ENCODE measurements at places on chromosomes 4 and X.

DNA sequence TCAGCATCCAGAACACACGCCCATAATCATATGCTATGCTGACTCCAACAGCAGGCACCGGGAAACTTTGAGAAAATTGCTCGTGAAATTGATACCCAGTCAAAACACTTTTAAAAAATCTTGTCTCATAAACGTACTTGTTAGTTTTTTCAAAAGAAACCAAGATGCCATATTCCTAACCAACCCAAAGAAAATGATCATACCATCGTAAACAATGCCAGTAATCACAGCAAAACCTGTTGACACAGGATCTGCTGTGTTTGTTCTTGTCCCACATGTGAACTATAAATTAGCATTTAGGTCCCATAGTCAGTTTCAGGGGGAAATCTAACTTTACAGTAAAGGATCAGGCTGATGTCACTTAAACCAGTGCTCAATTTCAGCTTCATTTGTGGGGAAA, 23.0 kb downstream of the PRSS12 start:
- DNase-seq, result no peak

DNA sequence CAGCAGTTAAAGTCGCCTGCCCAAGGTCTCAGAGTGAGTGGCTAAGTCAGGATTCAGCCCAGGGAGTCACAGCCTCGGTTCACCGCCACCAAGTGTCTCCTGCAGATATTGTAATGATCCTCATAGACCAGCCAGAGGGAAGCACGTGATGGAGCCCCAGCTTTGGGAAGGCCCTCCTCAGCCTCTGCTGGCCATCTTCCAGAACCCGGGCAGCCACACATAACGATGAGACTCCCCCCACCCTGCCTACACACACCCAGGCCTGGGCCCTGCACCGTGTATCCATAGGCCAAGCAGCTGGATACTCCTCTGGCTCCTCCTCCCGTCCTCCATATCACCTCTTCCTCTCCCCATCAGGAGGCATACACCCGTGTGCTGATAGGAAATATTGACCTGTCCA, 19.6 kb upstream of the SASH3 start:
- no peak for DNase-seq

DNA sequence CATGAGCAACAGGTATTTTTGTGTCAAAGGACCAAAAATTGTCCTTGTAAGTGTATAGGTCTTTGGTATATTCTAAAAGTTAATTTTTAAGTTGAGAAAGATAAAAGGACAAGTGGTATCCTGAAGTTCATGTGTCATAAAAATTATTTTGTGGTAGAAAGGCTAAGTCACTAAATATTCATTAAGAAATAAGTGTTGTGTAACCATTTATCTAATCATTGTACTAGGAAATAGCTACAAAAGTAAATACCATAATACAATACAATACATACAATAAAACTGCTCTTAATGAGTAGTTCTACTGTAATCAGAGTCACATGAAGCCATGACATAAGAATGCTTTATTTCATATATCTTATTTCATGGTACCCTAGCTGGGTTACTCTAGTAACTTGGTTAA, 82.5 kb upstream of the ATOH1 start:
- DNase-seq, result no peak

DNA sequence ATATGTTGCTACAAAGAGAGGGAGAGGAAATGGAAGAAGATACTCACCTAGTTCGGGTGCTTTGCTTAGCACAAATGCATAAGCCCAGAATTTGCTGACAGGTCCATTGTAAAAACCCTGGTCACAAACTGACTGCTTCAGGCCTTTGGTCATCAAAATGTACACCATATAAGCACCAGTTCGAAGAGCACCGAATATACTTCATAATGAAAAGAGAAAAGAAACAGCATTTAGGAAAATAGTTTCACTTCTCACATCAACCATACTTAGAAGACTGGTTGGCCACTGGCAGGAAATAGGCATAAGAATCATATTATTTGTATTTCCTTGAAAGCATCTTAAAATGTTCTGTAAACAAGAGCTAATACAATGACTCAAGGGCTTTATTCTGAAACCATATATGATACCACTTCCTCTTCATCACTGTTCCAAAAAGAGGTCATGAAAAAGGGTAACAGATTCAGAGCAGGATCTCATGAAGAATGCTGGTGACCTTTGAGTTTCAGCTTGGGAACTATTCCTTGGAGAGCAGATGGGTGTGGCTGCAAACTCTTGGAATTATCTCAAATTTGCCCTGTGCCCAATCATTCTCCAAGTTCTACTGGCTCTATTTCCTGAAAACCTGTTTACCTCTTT, 138.7 kb downstream of the ELOVL6 start:
- no peak for DNase-seq

DNA sequence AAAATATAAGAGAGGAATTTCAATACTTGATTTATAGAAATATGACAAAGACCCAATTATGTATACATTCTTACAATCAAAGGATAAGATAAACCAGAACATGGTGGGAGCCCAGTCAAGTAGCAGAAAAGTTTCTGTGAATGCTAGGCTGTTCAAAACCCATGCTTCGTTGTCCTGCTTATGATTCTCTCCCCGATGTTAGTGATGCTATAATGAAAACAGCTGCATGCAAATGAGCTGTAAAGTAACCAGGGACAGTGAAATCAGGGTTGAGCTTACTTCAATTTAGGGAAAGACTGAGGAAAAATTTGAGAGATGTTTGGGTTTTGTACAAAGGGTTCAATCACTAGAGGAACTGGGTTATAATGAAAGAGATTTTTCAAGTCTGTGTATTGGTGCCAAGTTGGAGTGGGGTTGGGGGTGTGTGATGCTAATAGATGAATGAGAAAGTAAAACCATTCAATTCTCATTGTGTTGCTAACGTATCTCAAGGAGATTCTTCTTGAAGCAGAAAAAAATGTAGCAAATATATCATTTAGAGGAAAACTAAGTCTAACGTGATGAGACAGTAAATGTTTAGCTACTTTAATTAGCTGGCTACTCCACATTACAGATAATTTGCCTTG, 59.3 kb upstream of the PPP1R2C start:
- no peak for DNase-seq

DNA sequence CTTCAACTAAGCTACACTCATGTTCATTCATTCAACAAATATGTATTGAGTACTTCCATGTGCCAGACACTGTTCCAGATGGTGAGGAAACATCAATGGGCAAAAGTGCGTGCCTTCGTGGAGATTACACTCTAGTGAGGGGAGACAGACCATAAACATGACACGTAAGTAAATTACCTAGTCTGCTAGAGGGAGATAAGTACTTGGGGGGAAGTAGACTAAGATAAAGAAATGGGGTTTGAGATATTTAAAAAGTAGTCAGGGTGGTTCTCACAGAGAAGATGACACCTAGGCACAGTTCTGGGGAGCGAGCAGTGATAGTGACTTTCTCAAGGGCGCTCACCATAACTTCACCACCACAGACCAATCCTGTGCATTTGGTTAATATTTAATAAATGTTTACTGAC, 11.7 kb downstream of the JCHAIN start:
- no peak for DNase-seq

DNA sequence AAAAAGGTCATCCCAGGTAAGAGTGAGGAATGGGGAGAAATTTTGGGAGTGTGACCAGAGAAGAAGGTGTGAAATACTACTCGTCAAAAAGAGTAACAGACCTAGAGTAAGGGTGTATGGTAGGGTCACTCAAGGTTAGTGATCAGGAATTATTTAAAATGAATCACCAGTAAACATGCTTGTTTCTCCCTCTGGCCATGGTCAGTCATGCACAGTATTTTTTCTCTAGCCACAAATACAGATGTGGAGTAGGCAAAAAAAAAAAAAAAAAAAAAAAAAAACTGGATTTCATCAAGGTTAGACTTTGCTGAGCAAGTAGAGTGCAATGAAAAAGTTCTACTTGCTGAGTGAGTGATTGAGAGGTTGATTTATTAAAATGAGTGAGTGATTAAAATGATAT, 34.2 kb upstream of the SLIT2 start:
- no peak for DNase-seq

GRCh38 chrX:15908603-15909290, 54.1 kb upstream of the AP1S2 start:
- no peak for DNase-seq

GRCh38 chrX:46446727-46447378, 98.4 kb downstream of the ZNF674 start:
- DNase-seq, result peak; percentile 91

DNA sequence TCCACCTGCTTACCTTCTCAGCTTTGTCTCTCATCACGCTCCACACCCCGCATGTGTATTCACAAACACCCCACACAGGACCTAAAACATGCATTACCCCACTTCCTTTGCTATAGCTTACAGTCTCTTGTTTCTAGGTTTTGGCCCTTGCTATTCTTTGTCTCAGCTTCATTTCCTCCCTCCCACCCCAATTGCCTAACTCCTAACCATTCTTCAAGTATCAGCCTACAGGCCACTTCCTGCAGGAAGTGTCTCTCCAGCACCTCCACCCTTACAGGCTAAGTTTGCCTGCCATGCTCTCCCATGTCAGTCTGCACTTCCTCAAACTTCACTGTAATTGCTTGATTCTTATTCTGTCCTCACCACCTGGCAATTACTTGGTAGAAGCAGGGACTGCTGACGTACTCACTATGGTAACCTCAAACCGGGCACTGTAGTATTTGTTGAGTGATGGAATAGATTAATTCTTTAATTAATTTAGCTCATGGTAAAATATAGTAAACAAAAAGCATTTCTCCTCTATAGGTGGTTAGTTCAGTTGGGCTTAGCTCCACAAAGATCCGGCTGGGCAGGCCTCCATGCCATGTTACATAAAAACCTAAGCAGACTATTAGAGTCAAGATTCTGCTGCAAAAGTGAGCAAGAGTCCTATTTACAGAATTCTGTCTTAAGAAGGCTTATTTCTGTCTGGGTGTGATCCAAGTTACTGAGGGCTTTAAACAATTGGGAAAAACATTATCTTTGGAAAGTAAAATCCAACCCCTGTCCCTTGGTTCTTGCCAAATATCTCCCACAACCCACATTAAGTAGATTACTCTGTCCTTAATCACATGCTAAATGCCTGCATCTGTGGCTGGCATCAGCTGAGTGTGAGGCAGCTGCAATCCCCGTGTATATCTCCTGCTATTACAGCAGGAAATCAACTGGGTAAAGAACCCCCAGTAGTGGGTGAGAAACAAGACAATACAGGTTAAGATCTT, 124.7 kb upstream of the CPEB2 start:
- no peak for DNase-seq

DNA sequence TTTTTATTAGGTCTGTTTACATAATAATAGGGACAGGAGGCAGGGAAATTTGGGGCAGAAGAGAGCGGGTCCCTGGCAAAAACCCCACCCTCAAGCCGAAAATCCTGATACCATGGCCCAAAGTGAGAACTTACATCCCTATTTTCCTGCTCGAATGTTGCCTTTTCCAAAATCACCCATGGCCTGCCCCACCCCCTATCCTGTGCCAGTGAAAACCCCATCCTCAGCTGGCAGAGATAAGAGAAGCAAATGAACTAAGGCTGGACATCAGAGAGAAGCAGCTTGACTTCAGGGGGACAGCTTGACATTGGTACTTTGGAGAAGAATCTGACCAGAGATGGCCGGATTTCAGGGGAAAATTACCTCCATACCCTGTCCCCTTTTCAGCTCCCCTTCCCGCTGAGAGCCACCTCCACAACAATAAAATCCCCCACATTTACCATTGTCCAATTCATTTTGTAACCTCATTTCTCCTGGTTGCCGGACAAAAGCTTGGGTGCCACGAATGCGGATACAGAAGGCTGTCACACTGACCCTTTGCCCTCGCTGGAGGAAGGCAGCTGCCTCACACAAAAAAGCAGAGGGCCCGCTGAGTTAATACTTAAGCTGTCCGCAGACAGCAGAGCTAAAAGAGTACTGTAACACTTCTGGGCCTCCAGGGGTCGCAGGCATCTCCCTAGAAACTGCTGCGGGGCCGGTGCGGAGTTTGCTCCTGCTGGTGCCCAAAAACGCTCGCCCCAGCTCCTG, 196.2 kb downstream of the SNCA start:
- DNase-seq, result peak; percentile 81

- DNase-seq, result no peak
Measured at GRCh38 chr4:151021637-151022334, 6.7 kb upstream of the LRBA start.

- DNase-seq, result no peak
Measured at GRCh38 chr4:102321260-102321995, 23.9 kb downstream of the SLC39A8 start.

DNA sequence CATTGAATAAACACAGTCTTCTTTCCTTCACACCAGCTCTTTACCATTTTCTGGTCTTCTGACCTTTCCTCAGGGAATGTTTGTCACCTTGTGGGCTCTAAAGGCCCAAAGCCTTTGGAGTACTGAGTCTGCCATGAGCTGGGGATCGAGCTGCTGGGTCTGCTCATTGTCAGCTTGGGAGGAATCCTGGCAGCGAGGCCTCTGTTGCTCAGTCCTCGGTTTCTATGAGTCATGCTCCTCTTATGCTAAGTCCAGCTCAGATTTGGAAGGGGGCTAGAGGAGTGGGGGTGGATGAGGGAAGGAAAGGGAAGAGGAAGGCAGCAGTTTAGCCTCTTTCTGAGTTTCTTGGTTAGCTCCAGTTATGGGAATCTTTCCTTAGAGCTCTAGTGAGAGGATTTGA, 31.1 kb downstream of the NHSL2 start:
- no peak for DNase-seq

Data from glutamatergic neuron (in vitro differentiated cells).